ENCODE measurements at places on chromosomes 7 and 10.
A peak's percentile ranks its signal among the peaks of the same experiment; 100 is the strongest.

DNA sequence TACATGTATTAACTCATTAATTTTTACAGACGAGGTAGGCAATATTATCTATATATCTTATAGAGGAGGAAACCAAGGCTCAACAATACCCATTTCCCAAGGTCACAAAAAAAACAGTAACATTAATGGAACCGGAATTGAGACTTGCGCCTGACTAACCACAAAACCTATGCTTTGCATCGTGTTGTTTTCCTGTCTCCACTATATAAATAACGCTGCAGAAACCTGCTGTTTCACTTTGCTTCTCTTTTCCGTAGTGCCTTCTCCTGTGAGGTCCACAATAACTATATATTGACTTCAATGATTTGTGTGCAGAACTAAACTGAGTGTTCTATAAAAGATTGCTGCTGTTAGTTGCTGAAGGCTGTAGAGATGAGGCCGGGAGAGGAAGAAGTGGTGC lies 97.7 kb upstream of the RPA3 start:
- H3K27ac ChIP-seq, result peak overlapping the region; percentile 58
- peaks cover 30% of the 10 kb centered on the region for H3K4me1 ChIP-seq
- H3K4me3 ChIP-seq, result peak overlapping the region; percentile 8
- no peaks in the 10 kb centered on the region for H3K27me3 ChIP-seq
- DNase-seq, result peak; percentile 41

DNA sequence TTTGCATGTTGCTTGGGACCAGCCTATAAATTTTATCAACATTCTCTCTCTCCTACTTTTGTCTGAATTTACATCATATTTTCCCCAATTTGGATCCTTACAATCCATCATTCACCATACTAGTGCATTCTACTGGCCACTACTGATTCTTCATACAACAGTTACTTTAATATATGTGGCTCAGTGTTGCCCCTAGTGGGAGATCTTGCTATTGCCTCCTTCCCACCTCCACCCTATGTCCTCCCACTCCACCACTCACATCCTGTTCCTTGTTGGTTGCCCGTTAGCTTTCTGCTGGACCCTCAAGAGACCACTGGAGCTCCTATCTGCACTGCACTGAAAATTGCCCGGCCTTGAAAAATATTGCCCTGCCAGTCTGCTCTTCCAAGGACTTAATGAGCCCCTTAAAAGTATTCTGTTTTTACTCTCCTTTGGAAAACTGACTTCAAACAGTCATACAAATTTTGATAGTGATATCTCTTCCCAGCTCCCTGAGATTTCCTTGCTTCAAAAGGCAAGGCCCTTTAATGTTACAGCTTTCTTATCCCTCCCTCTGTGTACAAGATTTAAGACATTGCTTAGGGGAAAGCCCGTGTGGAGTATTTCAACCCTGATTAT lies 243.2 kb upstream of the TMEM229A start:
- H3K4me1 ChIP-seq, result no peaks in the 10 kb centered on the region
- no peak overlapping the region for H3K4me3 ChIP-seq
- peak; percentile 21 for DNase-seq
- H3K27ac ChIP-seq, result no peak overlapping the region

DNA sequence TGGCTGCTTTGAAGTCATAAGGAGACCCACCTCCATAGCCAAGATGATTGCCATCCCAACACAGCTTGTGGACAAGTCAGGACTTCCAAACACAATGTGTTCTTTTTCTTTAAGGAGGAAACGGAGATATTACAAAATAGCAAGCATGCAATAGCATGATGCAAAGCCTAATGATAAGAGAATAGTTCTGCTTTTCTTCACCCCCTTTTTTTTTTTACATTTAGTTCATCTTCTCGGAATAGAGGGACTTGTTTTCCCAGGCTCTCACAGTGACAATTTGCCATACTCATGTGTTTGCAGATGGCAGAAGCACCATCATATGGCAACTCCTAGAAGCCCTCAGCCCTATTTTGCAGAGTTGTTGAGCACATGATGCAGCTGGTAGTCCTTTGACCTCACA lies 119.8 kb downstream of the ITGB8 start:
- H3K4me3 ChIP-seq, result no peak overlapping the region
- H3K27ac ChIP-seq, result no peak overlapping the region
- no peaks in the 10 kb centered on the region for H3K4me1 ChIP-seq

GRCh38 chr7:51187941-51188340 lies 128.7 kb downstream of the COBL start:
- H3K36me3 ChIP-seq, result no peaks in the 10 kb centered on the region
- no peak overlapping the region for H3K27ac ChIP-seq
- no peaks in the 10 kb centered on the region for H3K4me1 ChIP-seq
- H3K4me3 ChIP-seq, result no peak overlapping the region

DNA sequence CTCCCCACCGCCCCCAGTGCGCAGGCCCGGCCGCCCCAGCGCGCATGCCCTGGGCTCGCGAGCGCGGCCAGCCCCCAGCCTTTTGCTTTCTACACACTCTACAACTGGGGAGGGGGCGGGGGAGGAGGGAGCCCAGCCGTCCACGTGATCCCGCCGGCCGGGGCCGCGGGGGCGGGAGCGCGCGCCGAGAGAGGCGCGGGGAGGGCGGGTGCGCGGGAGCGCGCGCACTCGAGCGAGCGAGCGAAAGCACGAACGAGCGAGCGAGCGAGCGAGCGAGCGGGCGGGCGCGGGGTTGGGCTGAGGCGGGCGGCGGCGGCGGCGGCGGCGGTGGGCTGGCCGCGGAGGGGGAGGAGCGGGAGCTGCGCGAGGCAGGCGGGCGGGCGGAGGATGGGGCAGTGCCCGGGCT lies at the start of gene AUTS2:
Gene AUTS2 (plus strand): TSS at position 395 of the 406 bp plus-strand sequence. CDS start 1,179 bp downstream, outside the sequence.
- peak; percentile 43 for DNase-seq
- H3K4me1 ChIP-seq, result peaks cover 16% of the 10 kb centered on the region
- peak within 1 kb of the TSS; percentile 77 for H3K4me3 ChIP-seq
- H3K27ac ChIP-seq, result no peak within 1 kb of the TSS
- no peaks in the 10 kb centered on the region for H3K36me3 ChIP-seq

Measured in activated CD8-positive, alpha-beta T cell treated with anti-CD3 and anti-CD28 coated beads, Interleukin-2, amount 10 ng/mL, durations not matched to agents 7 days and 5 days (primary cell).